ENCODE measurements at places on chromosomes 13 and 19.

DNA sequence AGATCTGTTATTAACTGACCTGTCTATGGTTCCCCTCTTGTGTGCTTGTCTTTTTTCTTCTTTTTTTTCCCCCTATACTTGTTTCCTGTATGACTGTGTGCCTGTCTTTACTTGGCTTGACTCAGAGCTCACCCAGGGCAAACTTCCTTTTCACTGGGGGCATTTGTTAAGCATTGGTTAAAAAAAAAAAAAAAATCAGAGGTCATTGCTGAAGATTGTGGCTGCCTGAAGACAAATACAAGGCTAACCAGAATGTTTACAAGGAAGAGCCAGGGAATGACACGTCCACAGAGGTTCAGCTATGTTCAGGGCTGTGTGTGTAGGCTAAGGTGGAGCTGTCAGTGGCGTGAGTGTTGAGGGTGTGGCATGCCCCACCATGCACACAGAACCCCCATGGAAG, 47.1 kb downstream of the LNX2 start:
- no peak for DNase-seq

- no peak for DNase-seq
These were observed 11.8 kb upstream of the PABPC3 start for GRCh38 chr13:25084096-25084495.

GRCh38 chr19:6126335-6126974, 9.0 kb upstream of the ACSBG2 start:
- DNase-seq, result peak; percentile 82

- DNase-seq, result no peak
These were observed 1.7 kb downstream of the CNMD start for GRCh38 chr13:52737965-52738364.

DNA sequence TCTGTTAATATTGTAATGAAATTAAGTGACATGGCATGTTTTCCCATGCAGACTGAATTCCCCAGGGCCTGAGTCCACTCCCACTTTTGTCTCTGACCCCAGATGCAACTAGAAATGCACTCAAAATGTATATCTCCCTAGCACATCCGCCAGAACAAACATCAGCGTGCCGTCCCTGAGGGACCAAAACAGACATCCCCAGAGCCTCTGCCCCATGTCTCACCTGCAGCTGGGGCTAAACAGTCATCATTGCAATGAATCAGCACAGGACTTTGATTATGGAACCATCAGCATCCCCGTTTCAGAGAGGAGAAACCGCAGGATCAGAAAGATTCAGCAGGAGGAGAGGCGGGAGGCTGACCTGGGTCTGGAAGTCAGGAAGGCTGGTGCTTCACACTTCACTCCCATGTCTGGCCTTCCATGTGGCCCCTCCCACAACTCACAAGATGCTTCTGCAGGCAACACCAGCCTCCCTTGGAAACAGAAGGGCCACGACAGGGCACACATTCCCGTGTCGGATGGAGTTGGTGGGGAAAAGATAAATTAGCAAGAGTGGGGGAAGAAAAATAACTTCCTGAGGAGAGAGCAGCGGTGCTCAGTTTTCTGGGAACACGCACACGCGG, 130.6 kb upstream of the VSTM2B start:
- DNase-seq, result no peak

DNA sequence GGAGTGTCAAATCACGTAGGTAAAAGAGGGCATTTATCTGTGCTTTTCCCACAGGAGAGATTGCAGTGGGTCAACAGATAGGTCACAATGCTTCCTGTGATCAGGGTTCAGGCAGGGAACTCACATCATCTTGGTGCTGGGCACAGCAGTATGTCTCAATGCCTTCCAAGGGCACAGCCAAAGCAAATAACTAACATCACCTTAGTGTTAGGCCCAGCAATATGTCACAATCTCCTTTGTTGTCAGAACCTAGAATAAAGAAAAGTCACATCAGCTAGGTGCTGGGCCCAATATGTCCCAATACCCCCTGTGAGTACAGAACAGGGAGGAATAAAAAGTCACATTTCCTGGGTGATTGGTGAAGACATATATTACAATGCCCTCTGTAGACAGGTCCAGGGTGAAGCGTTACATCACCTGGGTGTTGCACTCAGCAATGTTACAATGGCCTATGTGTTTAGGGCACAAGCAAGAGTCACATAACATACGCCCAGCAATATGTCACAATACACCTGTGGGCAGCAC, 11.4 kb upstream of the ZNF724 start:
- DNase-seq, result no peak

DNA sequence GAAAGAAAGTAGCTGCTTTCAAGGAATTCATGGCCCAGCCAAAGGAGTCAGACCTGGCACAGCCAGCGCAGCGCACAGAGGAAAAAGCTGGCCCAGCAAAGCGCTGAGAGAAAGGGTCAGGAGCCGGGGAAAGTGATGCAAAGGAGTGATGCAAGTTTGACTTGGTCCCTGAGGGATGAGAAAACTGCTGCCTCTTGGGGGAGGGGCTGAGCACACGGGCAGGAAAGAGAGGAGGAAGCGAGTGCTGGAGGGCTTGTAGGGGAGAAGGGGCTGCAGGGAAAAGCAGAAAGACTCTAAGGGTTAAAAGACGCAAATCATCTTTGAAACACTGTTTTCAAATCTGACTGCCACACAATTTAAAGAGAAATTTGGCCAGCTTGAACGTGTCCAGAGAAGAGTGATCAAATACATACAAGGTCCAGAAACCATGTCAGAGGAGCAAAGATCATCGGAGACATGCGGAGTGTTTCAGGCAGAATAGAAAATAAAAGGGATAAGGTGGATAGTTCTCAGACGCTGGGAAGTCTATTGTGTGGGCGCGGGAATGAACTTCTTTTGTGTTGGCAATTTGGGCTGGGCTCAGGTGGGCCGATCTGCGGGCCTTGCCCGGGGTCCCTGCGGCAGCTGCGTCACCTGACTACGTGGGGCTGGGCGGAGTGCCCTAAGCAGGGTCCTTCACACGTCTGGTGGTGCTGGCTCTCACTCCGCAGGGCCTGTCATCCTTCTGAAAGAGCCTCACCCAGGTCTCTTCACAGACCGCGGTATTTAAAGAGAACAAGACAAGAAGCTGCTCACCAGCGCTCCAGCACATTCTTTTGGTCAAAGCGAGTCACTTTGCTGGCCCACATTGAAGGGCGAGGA, 18.1 kb downstream of the N4BP2L1 start:
- no peak for DNase-seq
